ENCODE measurements at places on chromosomes 4 and X.
A peak's percentile ranks its signal among the peaks of the same experiment; 100 is the strongest.

GRCh38 chrX:109624641-109625616, at the start of gene KCNE5:
Gene KCNE5 (minus strand): TSS chrX:109625172. CDS start chrX:109625020, 152 bp downstream.
- peak; percentile 76 for DNase-seq

DNA sequence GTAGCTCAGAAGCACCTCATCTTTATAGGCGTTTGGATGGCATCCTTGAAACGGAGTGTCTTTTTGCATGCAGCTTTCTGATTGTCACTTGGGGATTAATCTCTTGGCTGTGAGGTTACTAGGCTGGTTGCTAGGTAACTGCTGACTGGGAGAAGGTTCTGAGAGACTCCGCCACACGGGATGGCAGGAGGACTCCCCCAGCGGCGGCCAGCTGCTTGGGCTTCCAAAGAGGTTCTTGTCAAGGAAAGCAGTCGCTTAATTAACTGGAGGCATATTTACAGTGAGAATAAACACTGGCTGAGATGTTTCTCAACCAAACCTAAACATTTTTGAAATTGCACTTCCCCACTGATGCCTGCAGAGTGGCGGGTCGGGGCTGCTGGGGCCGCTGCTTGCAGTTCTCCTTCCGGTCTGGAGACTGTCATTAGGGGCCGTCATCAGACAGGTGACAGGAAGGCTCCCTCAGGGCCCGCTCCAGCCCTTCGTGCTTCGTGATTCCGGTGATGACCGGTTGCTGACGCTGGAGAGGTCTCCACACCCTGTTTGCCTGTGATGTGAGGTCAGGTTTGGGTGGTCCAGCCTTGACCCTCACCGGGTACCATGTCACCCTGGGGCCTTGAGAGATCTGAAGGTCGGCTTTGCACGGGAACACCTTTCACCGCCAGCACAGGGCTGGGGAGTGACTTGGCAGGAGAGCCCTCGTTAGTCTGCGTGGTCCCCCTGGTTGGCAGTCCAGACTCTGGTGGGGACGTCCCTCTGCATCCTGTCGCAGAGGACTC, 9.1 kb downstream of the NSG1 start:
- DNase-seq, result peak; percentile 71

- DNase-seq, result no peak
Observed at GRCh38 chr4:174204164-174204831, 79.2 kb downstream of the FBXO8 start.

GRCh38 chrX:40727581-40728252, 7.6 kb downstream of the MED14 start:
- no peak for DNase-seq

DNA sequence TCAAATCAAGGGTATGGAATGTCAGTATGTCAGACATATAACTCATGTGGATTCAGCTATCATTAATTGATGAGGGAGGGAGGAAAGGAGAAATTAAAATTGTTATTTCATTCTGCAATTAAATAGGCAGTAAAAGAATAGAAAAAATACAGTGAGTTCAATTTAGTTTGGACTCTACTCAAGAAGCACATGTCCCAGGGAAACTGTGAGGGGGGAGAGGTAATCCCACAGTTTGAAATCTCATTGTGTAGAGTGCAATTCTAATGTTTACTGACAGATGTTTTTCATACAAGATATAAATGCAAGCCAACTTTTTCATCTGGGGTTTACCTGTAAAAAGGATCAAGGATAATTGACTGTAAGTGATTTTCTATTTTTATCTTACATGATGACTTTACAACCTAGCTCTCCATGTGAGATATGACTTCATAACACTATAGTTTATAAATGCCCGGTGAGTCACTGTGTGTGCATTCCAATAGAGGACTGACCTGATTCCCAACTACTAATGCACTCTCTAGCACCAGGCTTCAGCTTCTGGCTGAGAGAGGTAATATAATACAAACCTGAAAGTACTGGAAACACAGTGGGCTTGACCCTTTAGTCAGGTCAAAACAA, 35.2 kb upstream of the SCD5 start:
- no peak for DNase-seq

DNA sequence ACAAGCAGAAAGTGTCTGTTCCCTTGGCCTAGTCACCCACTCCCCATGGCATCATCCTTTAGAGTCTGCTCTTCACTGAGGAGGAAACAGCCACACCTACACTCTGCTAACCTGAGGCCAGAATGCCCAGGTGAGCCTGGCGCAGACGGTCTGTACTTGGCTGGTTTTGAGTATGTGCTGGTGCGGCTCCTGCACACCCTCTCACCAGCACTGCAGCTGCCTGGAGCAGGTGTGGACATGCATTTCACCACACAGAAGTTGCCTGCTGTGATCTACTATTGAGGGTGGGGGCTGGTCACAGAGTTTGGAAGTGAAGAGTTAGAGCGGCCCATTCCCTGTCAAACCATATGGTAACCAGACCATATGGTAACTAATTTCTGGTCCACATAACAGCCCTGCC, 39.5 kb downstream of the KANTR start:
- DNase-seq, result no peak

- DNase-seq, result no peak
Observed at GRCh38 chr4:5098176-5098575, 46.9 kb downstream of the STK32B start.

GRCh38 chr4:109378076-109378475, 55.5 kb upstream of the SEC24B start:
- peak; percentile 54 for DNase-seq

DNA sequence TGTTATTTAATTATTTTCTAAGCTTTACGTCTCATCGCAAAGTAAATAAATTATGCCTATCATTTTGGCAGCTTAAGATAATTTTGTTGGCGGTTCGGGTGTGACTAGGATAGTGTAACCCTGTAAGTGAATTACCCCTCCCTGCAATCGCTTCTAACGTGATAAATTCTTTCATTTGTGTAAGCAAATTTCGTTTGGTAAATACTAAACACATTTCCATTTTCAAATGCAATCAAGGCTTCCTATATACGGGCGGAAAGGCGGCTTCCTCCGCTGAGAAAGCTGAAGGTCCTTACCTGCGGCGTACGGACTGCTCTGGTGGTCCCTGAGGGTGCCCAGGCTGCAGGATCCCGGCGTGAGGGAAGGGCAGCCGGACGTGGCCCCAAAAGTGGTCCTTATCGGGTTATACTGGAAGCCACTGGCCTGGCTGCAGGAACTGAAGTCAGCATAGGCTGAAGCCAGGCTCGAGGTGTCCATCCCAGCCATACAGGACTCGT, 403 bp downstream of the PHOX2B start:
- DNase-seq, result no peak

DNA sequence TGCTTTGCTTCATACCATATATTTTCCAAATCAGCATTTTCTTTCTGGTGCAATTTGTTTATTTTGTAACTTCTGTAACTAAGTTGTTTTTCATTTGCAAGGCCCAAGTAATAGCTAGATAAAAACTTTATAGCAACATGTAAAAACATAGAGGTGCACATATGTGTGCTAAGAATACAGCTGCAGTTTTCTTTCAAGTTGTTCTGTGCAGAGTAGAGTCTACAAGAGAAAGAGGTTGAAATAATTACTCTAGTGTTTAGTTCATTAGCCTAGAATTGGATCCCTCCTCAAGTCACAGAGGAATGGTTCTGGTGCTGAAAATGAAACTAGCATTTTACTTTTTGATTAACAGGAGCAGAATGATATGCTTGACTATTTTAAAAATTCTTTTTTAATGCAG, 32.2 kb upstream of the PDLIM5 start:
- no peak for DNase-seq

DNA sequence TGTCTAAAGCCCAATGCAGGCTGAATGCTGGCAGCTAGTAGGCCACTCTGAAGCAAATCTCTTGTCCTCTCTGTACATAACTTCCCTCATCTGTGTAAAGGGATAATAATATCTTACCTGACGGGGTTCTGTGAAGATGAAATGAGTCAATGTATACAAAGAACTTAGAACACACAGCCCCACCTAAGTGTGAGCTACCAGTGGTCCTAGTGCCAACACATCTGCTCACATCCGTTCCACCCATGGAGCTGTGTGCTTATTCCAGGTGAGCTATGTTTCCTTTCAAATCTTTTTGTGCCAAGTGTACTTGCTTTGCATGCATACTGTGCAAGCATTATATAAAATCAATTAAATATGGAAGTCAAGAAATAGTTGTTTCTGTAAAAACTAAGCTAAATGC, 116.4 kb downstream of the TSPAN5 start:
- DNase-seq, result no peak

- peak; percentile 18 for DNase-seq
Observed at GRCh38 chr4:70651864-70652506, 14.3 kb downstream of the JCHAIN start.

GRCh38 chrX:109886122-109886761, 116.7 kb upstream of the TMEM164 start:
- DNase-seq, result peak; percentile 80

DNA sequence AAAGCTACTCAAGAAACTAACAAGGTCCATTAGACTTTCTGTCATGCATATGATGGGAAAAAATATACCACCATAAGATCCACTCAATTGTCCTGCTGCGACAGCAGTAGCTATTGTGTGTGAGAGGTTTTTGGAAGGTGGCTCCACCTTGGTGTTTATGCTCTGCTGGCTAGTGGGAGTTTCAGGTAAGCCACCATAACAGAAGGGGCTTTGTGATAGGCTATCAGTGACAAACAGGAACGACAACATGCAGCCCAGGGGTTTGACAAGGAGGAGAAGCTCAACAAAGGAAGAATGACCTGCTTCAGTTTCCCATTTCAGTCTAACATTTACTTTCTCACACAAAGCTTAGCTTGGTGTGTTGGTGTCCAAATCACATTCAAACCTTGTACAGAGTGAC, 182.6 kb downstream of the ATOH1 start:
- peak; percentile 33 for DNase-seq

GRCh38 chr4:128347930-128348660, 60.5 kb upstream of the PGRMC2 start:
- no peak for DNase-seq

DNA sequence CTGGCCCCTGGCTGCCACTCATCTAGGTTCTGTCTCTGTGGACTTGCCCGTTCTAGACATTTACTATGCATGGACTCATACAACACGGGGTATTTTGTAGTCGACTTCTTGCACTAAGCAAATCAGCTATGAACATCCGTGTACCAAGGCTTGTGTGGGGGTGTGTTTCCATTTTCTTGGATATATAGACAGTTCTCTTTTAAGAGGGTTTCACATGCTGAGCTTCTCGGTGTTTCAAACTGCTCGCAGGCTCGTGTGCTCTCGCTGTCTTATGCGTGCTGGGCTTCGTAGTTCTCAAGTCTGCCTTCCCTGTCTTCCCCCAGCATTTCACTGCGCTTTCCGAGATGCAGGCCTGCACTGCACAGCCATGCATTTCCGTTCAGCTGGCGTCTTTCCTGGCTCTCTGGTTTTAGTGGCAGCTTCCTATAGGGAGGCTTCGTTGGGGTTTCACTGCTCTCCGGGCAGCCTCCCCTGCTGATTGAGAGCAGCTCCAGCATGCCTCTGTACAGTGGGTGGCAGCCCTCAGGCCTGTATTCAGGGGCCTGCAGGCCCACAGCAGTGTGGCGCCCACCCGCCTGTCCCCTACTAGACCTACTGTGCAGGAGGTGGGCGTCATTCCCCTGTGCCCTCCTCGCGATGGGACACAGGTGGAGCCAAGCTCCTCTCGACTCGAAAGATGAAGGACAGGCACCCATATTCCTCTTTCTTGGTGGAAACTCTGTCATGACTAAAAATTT, 27.6 kb downstream of the ZBTB49 start:
- no peak for DNase-seq

- DNase-seq, result no peak
Observed at GRCh38 chr4:156779774-156780173, 191.8 kb downstream of the PDGFC start.

DNA sequence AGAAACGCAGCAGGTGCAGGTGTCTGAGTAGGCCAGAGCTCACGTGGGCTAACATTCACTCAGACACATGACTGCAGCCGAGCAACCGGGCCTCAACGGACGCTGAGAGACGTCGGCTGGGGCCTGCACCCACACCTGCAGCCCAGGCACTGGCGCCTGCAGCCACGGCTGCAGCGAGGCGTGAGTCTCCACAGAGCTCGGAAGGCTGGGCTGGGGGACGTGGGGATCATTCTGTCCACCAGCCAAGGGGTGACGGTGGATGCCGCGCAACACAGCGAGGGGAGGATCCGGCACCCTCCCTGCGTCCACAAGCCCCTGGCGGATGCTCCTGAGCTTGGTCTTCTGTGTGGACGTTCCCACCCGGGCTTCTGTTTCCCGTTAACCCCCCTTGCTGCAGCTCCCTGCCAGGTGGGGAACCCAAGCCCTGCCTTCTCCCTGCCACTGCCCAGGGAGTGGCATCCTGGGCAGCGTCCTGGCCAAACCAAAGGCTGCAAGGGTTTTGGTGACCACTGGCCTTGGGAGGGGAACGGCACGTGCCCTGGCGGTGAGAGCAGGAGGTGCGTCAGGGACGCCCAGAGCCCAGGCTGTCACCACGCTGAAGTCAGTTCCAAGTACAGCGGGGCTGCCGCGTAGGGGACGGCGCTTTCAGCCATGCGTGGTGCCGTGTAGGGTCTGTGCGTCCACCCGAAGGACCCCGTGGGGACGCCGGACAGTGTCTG, 16.3 kb downstream of the PPP2R3B start:
- DNase-seq, result peak; percentile 47

DNA sequence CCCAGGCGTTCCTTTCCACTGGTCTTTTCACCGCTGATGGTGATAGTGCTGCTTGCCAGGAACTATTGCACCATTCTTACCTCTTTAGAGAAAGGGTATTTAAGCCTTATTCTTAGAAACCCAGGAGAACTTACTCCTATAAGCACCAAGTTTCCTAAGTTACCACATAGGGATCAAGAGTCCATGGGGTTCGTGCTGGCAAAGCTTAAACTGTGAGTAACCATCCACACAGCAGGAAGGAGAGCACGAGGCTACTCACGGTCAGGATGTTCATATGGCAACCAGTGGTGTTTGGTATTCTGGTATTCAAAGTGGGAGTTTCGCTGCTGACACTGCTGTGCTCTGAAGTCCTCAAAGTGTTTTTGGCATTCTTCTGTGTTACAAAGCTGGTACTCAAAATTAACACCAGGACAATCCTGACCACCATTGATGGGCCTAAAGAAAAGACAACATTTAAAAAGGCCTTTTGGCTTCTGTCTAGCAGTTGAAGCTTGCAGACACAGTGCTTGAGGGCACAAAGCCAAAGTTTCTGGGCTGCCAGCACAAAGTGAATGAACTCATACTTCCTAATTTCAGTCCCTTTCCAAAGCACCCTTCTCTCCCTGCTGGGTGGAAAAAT, 256.9 kb downstream of the ADAMTS3 start:
- peak; percentile 32 for DNase-seq

- peak; percentile 55 for DNase-seq
Observed at GRCh38 chr4:75939890-75940691, 722 bp downstream of the NAAA start.

GRCh38 chrX:9205599-9206223, 171.8 kb upstream of the FAM9B start:
- peak; percentile 21 for DNase-seq

GRCh38 chr4:146545102-146545501, 23.4 kb upstream of the SLC10A7 start:
- DNase-seq, result peak; percentile 49

GRCh38 chrX:152450076-152450475, 1.0 kb downstream of the GABRA3 start:
- no peak for DNase-seq

DNA sequence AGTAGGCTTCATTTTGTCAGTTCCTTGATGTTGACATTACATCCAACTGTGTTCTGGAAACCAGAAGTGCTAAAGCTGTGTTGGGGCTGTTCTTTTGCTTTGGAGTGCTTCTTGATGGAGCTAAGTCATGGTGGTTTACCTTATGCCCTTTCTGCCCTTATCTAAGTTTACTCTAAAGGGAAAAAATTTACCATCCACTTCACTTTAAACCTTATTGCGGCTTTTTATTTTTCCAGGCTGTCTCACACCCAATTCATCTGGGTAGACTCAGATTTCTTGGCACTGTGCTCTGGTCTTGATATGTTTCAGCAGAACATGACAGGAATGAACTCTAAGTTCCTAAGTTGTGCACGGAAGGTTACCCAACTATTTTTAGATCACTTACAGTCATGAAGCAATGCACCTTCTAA, 104.7 kb upstream of the TTC29 start:
- DNase-seq, result no peak
